ENCODE measurements at places on chromosomes 11 and 22.
A peak's percentile ranks its signal among the peaks of the same experiment; 100 is the strongest.

DNA sequence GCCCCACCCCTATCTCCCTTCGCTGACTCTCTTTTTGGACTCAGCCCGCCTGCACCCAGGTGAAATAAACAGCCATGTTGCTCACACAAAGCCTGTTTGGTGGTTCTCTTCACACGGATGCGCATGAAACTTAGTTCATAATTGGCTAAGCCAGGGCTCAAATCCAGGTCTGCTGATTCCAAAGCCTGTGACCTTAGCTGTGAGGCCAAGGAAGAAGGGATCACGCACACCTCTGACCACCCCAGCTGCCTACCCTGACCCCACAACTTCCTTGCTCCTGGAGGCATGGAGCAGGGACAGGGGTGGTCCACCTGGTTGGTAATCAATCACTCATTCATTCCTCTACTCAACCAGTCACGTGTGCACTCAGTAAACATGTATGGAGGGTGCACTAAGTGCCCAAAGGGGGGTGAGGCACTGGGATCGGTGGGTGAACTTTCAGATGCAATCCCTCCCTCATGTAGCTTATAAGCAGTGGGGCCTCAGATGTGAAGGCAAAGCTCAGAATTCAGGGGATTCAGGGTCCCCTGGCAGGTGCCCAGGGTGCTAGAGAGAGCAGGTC is 10.3 kb downstream of the FXYD2 start:
- DNase-seq, result no peak

- peak; percentile 90 for DNase-seq
Observed at GRCh38 chr22:26322179-26322905, 106.7 kb upstream of the ASPHD2 start.

- DNase-seq, result no peak
Observed at GRCh38 chr11:34114471-34114870, 9.0 kb downstream of the NAT10 start.

DNA sequence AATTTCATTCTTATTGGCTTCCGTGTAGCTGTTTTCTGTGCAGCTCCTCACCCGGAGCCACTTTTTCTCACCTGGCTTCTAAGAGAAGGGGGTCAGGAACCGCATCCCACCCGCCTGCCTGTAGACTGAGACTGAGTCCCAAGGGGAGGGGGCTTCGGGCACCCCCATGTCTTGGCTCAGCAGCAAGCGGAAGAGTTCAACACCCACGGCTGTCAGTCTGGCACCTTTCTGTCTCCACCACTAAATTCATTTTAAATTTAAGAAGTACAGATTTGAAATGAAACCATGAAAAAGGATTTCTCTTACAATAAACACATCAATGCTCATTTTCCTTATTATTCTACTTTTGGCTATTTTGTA is 66.7 kb downstream of the EFCAB6 start:
- DNase-seq, result no peak

DNA sequence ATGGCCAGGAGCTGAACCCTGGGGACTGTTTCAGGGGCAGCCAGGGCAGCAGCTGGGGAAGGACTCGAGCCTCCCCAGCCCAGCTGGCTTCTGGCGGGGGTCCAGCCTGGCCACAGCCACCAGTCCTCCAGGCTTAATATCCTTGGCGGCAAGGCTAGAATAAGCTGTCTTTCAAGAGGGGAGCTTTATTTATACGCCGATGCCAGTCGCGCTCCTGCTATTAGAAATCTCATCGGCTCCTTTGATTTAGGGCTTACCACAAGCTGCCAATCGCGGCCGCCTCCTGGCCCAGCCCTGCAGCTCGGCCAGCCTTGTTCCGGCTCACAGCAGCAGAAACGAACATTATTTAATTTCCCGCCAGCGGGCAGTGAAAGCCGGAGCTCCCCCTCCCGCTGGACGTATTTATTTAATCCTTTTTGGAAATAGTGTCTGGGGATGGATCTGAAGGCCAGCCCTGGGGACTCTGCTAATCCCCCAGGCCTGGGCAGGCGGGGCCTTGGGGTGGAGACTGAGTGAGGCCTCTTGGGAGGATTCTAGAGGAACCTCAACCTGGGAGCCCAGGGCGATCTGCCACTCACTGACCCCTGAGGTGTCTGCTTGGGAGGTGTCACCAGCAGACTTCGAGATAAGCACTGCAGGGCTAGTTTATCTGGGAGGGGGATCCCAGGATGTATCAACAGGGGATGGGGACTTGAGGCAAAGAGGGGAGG is 363.1 kb downstream of the MN1 start:
- DNase-seq, result peak; percentile 59

DNA sequence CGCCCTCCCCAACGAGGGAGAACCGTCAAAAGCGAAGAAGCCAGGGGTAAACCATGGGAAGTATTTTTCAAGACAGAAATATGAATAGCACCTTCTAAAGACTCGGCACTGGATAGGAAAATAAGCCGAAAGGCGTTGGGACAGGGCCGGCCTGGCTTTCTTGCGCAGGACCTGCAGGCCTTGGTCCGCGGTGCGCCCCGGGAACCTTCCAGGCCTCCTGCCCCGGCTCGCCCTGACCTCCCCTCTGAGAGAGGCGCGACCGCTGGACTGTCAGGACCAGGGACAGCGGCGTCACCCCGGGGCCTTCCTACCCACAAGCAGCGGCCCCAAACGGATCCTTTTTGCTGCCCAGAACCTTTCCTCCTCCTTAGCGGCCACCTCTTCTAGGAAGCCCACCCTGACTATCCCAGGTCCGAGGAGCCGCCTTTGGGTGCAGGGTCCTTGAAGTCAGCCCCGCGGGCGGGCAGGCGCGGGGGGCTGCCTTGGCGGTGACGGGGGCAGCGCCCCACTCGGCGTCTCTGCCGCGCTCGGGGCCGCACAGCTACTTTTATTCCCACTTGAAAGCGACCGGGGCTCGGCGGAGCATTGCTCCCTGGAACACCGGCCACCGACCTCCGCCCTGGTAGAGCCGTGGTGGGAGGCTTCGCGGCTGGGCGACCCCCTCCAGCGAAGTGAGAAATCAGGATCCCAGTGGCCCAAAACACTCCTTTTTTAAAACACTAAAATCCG is 650 bp upstream of the MAPK11 start:
- peak; percentile 77 for DNase-seq

GRCh38 chr22:30822216-30823014 is 127.7 kb downstream of the OSBP2 start:
- peak; percentile 74 for DNase-seq

GRCh38 chr11:12193515-12194336 is 83.3 kb downstream of the MICAL2 start:
- DNase-seq, result no peak

GRCh38 chr11:59899532-59899931 is 20.9 kb downstream of the OOSP3 start:
- no peak for DNase-seq

GRCh38 chr22:43996170-43996980 is 27.7 kb upstream of the PARVB start:
- DNase-seq, result no peak

GRCh38 chr11:62851807-62852522 is 12.6 kb upstream of the WDR74 start:
- no peak for DNase-seq

GRCh38 chr11:83285151-83285770 is 906 bp downstream of the CCDC90B start:
- no peak for DNase-seq

- DNase-seq, result no peak
Observed at GRCh38 chr11:122127020-122127419, 11.0 kb upstream of the BLID start.

- no peak for DNase-seq
Observed at GRCh38 chr11:63619967-63620366, 5.7 kb upstream of the PLAAT3 start.

- DNase-seq, result no peak
Observed at GRCh38 chr11:132134322-132134721, 763.9 kb downstream of the NTM start.

All from AG20443 (cell line).